ENCODE measurements at places on chromosomes 1 and 21.
A peak's percentile ranks its signal among the peaks of the same experiment; 100 is the strongest.

- DNase-seq = no peak
These were observed 675.0 kb downstream of the USP25 start for GRCh38 chr21:16404776-16405175.

DNA sequence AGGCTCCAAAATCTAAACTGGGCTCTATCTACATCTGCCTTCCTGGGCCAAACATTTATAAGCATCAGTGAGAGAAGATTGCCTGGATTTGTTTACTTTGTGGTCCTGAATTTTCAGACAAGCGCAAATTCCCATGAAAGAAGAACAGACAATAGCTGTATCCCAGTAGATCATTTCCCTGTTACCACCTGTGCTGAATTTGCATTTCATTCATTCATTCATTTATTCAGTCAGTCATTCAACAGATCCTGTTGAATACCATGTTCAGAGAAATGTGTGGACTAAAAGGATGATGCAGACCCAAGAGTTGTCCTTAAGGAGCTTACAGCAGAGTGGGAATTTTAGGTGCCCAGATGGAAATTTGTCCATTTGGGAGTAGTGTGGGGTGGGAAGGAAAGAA lies 2.2 kb downstream of the PGM1 start:
- no peak for DNase-seq

GRCh38 chr1:6338695-6339094 lies 54.9 kb downstream of the ACOT7 start:
- DNase-seq = no peak

- no peak for DNase-seq
These were observed 33.1 kb upstream of the LMO4 start for GRCh38 chr1:87295445-87296110.

- no peak for DNase-seq
These were observed 400 bp upstream of the PGBD2 start for GRCh38 chr1:248905662-248906008.

GRCh38 chr1:232147215-232147614 lies 482.7 kb downstream of the SIPA1L2 start:
- no peak for DNase-seq

GRCh38 chr21:35850542-35851103 lies 209.7 kb downstream of the SETD4 start:
- DNase-seq = no peak

DNA sequence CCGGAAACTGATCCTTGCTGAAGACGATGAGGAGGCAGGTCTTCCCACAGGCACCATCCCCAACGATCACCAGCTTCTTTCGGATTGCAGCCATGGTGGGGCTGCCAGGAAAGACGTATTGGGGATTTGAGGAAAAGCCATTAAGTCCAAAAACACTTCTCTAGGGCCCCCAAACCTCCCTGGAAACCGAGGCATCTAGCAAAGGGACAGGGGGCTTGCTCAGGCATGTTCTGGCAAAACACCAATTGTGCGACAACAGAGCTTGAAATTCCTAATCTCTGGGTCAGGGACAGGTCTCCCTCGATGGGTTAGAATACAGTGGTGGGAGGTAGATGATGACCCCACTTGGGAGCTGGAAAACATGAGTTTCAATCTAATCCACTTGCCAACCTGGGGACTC lies 3.2 kb downstream of the RHOC start:
- no peak for DNase-seq

- DNase-seq = no peak
These were observed 42.1 kb upstream of the LEPR start for GRCh38 chr1:65378247-65378946.

DNA sequence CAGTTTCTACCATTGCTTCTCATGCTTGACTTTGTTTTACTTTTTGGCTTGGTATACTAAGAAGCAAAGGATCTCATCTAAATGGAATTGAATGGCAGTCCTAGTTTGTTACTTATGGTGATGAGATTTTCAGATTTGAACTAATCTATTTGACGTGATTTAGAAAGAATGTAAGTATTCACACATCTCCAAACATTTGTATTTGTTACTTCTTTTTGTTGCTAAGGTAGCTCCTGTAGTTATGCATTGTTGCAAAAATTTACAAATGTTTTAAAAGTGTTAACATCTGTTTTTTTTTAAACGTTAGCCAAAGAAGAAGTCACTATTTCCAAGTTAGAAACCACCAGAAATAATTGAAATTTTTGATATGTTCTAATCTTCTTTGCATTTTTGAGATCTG lies 222.5 kb downstream of the RPS6KC1 start:
- no peak for DNase-seq

DNA sequence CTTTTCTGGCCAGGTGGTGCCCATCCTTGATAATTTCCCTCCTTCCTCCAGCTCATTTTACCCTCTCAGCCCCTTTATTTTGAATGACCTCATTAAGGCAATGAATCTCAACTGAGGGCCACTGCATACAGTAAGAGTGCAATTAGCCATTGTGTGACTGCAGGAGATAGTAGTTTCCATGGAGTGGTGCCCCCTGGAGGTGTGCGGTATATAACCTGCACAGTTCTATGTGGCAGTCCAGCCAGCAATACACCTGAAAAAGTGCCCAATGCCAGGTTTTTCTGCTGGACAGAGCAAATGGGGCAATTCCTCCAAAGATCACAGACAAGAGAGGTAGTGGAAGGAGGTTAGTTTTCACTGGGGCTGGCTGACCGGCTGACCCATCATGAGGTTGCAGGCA lies 25.9 kb upstream of the LRRC38 start:
- DNase-seq = no peak

GRCh38 chr1:33255347-33256220 lies 708 bp upstream of the ZNF362 start:
- DNase-seq = peak; percentile 21

DNA sequence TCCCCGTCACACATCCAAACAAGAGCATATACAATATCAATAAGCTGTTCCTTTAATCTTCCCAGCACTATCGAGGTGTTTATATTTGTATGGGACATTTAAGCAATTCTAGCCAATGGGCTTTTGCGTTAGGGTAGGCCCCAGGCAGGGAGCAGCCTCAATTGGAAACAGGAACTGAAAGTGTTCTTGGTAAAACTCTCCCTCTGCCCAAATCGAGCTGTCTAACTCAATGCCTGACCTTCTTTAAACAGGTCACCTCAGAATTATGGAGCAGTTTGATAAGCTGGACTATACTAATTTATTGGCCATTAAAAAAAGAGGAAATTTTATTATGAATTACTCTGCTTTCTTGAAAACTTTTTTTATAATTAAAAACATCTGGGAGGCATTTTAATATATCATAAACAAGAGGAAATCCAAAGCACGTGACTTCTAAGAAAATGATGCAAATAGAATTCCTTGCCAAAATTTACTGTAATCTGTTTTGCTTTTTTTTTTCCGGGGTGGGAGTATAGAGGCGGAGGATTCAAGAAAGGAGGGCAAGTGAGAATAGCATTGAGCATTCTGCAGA lies 498.1 kb downstream of the LMO4 start:
- DNase-seq = no peak

DNA sequence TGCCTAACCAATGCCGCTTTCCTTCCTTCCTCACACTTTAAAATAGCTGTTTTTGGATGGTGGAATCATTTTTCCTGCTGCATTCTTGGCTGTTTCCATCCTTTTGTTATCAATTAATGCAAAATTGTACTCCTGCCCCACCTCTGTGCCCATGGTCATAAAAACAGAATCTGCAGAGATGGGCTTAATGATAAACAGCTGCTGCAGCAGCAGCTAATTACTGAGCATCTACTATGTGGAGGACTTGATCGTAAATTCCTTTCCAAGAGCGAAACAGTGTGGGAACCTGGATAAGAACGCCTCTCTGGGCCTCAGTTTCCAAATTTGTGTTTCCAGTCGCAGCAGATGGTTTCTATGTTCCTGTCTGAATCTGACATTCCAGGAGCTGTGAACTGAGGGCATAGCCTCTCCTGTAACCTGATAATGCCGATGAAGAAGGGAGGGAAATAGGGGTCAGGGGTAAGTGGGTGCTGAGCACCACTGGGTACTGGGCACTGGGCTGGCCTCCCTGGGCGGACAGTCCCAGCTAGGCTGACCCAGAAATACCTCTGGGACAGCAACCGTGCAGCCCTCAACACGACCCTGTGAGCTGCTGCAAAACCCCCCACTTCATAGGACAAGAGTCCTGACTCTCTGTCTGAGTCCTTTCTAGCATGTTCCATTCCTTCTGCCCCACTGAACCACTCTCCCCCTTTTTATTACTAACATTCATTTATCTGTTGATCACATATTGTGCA lies 121.7 kb downstream of the DMRTB1 start:
- DNase-seq = no peak

- no peak for DNase-seq
These were observed 18.7 kb upstream of the RGS4 start for GRCh38 chr1:163050496-163050895.

DNA sequence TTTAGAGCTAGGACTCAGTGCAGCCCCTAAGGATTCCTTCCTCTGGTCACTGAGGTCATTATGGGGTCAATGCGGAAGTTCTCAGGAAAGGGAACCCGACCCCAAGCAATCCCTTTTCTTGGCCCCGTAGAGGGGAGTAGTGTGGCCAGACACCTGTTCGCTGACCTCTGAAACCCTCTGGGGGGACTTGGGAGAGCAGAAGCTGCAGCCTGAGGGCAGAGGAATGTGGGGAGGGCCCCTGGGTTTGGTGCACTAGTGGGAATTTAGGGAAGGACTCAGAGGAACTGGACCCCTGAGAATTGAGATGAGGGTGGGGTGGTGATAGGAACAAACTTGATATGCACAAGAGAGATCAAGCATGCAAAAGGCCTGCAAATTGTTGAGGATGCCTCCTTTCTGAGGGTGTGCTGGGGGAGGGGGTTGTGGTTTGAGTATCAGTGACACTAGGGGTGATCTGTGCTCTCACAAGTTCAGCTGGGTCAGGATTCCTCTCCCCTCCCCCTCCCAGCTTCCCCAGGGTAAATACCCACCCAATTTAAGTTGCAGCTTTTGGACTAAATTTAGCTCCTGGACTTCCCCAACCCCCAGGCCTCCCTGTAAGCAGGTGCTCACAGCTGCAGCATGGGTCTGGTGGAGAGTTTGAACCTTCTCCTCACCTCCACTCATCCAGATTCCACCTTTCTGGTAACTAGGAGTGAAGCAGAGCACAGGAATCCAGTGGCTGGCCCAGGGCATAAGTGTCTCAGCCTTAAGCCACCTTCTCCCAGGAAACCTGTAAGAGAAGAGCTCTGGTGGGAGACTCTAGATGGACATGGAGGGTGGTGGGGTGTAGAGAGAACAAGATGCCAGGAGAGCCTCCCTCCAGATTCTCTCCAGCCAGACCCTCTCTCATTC lies 13.5 kb downstream of the ADAMTSL4 start:
- DNase-seq = peak; percentile 70

DNA sequence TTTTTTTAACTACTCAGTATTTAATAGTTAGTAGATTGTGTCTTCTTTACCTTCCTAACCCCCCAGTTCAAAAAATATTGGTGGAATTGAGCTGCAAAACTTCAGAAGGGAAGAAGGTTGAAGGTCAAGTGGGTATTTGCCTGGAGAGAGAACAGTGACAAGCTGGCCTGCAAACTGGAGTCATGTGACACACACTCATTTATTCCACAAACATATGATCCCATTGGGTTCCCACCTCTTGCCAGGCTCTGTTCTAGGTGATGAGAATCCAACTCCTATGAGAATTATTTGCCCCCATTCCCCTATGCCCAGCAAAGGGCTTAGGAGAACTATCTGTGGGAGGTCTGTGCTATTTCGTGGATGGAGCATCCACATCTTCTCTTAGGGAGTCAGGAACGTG lies 3.5 kb upstream of the PEF1 start:
- no peak for DNase-seq

DNA sequence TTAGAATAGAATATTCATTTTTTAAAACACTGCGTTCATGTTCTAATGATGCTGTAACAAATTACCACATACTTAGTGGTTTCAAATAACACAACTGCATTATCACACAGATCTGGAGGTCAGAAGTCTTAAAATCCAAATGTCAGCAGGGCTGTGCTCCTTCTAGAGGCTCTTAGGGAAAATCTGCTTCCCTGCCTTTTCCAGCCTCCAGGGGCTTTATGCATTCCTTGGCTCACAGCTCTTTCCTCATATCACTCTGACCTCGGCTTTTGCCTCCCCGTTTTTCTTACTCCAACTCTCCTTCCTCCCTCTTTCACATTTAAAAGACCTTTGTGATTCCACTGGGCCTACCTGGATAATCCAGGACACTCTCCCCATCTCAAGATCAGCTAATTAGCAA lies 18.6 kb upstream of the FMN2 start:
- no peak for DNase-seq

DNA sequence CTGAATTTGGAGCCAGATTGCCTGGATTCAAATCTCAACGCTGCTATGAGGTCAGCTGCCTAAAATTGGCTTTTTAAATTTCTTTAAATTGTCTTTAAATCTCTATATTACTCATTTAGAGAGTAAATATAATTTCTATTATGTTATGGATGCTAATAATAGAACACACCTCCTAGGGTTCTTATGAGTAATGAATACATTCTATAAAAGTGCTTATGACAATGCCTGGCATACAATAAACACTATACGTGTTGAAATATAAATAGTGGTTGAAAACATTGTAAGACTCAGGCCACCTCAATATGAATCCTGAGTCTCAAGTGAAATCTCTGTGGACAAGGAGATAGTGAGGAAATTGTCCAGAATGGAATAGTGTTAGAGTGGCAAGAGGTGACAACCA lies 31.0 kb upstream of the PHGDH start:
- no peak for DNase-seq

- no peak for DNase-seq
These were observed 67.1 kb downstream of the BCAR3 start for GRCh38 chr1:93614541-93614940.

DNA sequence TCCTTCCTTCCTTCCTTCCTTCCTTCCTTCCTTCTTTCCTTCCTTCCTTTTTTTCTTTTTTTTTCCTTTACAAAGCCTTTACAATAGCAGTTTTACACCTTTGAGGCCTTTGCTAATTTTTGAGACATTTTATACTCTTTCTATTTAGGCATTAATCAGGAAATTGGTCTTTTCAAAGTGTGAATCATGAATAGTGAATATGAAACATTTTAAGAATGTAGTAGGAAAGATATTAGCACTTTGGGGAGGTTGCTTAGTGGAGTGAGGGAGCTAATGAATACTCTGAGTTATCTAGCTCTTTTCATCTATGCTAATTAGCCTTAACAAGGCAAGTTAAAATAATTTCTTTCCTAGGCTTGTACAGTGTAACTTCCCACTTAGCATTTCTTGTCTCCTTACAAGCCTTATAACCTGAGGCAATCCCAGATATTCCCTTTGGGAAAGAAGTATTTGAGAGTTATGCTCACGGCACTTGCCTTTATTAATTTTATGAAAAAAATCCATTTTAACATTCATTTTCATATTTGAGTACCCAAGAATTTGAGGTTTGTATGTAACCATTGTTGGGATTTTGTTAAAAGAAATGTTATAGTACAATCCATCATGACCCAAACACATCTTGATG lies 122.6 kb downstream of the NTNG1 start:
- no peak for DNase-seq

DNA sequence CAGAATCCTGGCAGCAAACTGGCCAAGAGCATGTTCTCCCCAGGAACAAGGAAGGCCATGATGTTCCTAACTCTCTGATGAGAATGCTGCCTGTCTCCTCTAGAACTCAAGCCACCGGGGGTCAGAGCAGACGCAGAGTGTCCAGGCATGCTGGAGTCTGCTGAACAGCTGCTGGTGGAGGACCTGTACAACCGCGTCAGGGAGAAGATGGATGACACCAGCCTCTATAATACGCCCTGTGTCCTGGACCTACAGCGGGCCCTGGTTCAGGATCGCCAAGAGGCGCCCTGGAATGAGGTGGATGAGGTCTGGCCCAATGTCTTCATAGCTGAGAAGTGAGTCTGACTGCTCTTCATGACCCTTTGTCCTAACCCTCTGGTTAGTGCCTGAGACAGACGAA lies 23.4 kb downstream of the STYXL2 start:
- DNase-seq = no peak
